ENCODE measurements at places on chromosomes 2 and 18. TPM values are rescaled to one million over a fixed set of nuclear protein-coding genes. Genes with fewer than 3 reads are reported as not detected.

CNOT9 gene
- 57.8 TPM for total RNA-seq

ZNF397 gene
- 21.2 TPM for total RNA-seq

REG3G gene
- not detected for total RNA-seq

CHPF gene
- 201 TPM for total RNA-seq

DLX2 gene
- total RNA-seq: 0.28 TPM

CD8B2 gene
- total RNA-seq: not detected

CD226 gene
- 0.34 TPM for total RNA-seq

PIK3C3 gene
- total RNA-seq: 31.1 TPM

PPP1R7 gene
- total RNA-seq: 39.6 TPM

NYAP2 gene
- under 0.01 TPM for total RNA-seq

NEU2 gene
- total RNA-seq: not detected

TMEM163 gene
- not detected for total RNA-seq

GALM gene
- total RNA-seq: 2.6 TPM

Measured in nasal cavity respiratory epithelium epithelial cell of viscerocranial mucosa (primary cell).